ENCODE measurements at places on chromosomes 2 and 18. TPM values are rescaled to one million over a fixed set of nuclear protein-coding genes. Genes with fewer than 3 reads are reported as not detected.
A peak's percentile ranks its signal among the peaks of the same experiment; 100 is the strongest.

DNA sequence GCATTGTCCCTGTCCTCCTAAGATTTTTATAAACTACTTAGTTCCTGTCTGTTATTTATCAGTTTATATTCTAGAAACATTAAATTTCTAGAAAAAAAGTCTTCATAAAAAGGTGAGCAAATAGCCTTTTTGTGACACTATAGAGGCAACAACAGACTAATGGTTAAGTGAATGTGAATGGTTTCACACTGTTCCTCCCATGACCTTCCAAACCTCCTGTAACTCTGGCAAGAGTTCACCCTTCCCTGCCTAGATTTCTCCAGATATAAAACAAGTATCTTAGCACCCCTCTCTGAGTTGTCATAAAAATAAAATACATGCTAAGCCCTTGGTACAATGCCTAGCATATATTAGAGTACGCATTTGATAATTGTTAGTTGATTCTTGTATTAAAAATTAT is 29.2 kb downstream of the COBLL1 start:
- H3K4me1 ChIP-seq: peaks cover 86% of the 10 kb centered on the region
- H3K36me3 ChIP-seq: no peaks in the 10 kb centered on the region
- H3K27ac ChIP-seq: no peak overlapping the region
- no peaks in the 10 kb centered on the region for H3K27me3 ChIP-seq
- H3K4me3 ChIP-seq: no peak overlapping the region

GRCh38 chr2:231047274-231047922 is 9.3 kb upstream of the PSMD1 start:
- peak; percentile 79 for DNase-seq
- peak overlapping the region; percentile 97 for H3K27ac ChIP-seq
- H3K36me3 ChIP-seq: peaks cover 24% of the 10 kb centered on the region
- H3K4me1 ChIP-seq: peaks cover 72% of the 10 kb centered on the region

DNA sequence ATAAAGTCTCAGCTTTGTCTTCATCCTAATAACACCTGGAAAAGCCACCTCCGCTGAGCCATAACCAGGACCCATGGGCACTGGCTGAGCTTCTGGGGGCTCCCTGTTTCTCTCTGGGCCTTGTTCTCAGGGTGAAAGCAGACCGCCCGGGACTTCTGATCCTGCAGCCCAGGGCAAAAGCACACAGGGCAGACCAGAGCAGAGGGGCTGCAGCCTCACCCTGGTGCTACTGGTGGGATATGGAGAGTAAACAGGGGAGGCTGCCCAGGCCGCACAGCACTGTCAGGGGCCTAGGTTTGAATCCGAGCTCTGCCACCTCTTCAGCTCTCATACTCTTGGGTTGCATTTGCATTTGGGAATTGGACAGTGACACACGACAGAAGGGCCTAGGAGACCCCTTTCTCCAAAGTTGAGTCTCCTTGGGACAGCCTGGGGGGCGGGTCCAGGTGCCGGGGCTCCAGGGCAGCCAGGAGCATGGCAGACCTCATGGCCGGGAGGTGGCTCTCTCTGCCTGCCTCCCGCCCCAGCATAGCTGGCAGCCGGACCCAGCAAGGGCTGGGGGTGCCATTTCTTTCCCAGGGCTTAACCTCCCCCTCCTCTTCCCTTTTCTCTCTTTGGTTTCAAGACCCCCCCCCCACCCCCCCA is 164.9 kb downstream of the INHBB start:
- peaks cover 51% of the 10 kb centered on the region for H3K27me3 ChIP-seq
- H3K36me3 ChIP-seq: no peaks in the 10 kb centered on the region
- no peak overlapping the region for H3K4me3 ChIP-seq

DNA sequence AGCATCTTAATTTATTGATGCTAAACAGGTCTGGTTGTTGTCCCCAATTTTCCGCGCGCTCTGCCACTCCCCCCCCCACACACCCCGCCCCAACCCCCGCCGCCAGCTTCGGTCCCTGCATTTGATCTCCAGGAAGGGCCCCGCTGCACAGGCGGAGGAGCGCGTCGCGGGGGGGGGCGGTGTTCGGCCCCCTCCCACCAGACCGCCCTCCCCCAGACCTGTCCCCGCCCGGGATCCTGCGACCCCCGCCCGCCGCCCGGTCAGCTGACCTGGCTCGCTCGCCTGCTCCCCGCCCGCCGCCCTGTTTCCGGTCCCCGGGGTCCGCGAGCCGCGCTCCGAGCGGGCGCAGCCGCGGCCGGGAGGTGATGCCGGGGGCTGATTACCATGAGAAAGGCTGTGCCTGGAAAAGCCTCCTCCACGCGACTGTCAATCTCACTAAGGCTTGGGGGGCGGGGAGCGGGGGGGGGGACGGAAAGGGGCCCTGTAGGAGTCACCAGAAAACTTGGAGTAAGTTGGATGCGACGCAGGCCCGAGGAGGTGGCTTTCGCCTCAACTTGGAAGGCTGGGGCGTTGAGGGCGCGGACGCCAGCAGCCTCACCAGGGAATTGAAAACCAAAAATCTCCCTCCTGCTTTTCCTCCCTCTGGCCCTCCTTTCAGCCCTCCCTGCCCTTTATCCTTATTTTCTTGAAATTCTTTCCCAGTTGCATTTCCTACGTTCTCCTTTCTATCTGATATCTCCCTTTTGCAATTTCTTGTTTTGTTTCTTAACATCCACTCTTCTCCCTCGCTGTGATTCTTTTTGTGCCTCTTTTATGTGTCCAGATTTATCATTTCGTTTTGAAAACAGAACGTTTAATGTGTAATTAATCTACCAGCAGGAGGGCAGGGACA is 4.4 kb upstream of the ZEB2 start:
- H3K27me3 ChIP-seq: peaks cover 47% of the 10 kb centered on the region
- no peak overlapping the region for H3K4me3 ChIP-seq
- H3K27ac ChIP-seq: no peak overlapping the region
- no peaks in the 10 kb centered on the region for H3K4me1 ChIP-seq
- DNase-seq: no peak

DNA sequence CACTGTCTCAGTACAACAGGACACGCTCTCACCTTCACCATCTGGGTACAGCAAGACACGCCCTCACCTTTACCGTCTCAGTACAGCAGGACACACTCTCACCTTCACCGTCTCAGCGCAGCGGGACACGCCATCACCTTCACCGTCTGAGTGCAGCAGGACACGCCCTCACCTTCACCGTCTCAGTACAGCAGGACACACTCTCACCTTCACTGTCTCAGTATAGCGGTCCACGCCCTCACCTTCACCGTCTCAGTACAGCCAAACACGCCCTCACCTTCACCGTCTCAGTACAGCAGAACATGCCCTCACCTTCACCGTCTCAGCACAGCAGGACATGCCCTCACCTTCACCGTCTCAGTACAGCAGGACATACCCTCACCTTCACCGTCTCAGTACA is 109.9 kb upstream of the CTDP1 start:
- H3K4me1 ChIP-seq: peaks cover 1% of the 10 kb centered on the region
- no peaks in the 10 kb centered on the region for H3K36me3 ChIP-seq
- no peak for DNase-seq
- H3K27ac ChIP-seq: no peak overlapping the region

GRCh38 chr18:74541703-74542555 is 7.6 kb downstream of the CNDP1 start:
- H3K4me3 ChIP-seq: peak overlapping the region; percentile 57
- no peaks in the 10 kb centered on the region for H3K36me3 ChIP-seq
- H3K27me3 ChIP-seq: no peaks in the 10 kb centered on the region
- peaks cover 53% of the 10 kb centered on the region for H3K4me1 ChIP-seq
- peak; percentile 92 for DNase-seq

- no peaks in the 10 kb centered on the region for H3K36me3 ChIP-seq
- DNase-seq: no peak
- H3K27ac ChIP-seq: no peak overlapping the region
Observed at GRCh38 chr2:159456500-159457426, 159.6 kb downstream of the BAZ2B start.

DNA sequence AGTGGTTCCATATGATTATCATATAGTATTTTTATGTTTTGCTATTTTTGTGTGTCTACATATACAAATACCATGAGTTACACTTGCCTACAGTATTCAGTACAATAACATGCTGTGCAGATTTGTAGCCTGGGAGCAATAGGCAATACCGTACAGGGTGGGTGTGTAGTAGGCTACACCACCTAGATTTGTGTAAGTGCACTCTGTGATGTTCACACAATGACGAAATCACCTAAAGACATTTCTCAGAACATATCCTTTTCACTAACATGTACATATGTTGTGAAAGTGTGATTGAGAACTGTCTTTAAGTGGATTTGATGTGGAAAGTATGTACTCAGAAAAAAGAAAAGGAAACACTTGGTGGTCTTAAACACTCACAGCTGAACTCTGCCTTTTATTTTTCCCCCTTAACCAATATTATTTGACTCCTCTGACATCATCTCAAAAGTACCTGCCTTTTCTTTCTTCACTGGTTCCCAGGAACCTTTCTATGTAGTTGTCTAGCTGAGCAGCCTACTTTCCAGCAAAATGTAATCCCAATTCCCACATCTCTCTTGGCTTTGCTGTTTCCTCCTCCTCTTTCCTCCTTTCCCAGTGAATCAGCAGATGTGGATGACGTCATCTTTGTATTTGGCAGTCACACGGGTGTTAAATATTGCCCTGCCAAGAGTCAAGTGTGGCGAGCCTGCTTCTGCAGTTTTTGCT is 47.7 kb downstream of the OSBPL6 start:
- H3K36me3 ChIP-seq: no peaks in the 10 kb centered on the region
- no peaks in the 10 kb centered on the region for H3K4me1 ChIP-seq
- no peak overlapping the region for H3K4me3 ChIP-seq
- H3K27me3 ChIP-seq: no peaks in the 10 kb centered on the region
- no peak overlapping the region for H3K27ac ChIP-seq
- no peak for DNase-seq

GRCh38 chr2:153106802-153107477 is 371.6 kb downstream of the RPRM start:
- DNase-seq: no peak
- H3K4me1 ChIP-seq: no peaks in the 10 kb centered on the region
- H3K27ac ChIP-seq: no peak overlapping the region
- no peaks in the 10 kb centered on the region for H3K27me3 ChIP-seq
- no peaks in the 10 kb centered on the region for H3K36me3 ChIP-seq

- H3K4me3 ChIP-seq: no peak overlapping the region
- no peak overlapping the region for H3K27ac ChIP-seq
- no peaks in the 10 kb centered on the region for H3K27me3 ChIP-seq
- no peak for DNase-seq
- no peaks in the 10 kb centered on the region for H3K4me1 ChIP-seq
- H3K36me3 ChIP-seq: peaks cover 6% of the 10 kb centered on the region
Observed at GRCh38 chr2:32647180-32647651, 19.4 kb downstream of the TTC27 start.

DNA sequence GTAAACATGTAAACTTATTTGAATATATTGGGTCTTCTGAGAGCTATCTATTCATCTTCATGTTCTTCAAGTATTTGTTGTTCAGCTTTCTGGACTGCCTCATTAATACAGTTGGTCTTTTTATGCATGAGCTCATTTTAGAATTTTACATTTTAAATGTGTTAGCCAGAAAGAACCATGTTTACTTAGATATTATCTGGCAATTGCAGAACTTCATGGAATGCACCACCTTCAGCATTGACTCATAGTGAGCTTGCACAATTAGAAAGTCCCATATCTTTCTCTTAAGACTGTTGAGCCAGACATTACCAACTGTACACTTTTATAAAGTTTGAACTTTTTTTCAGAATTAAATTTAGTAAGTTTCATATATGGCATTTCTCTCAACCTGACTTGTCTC is 536.7 kb downstream of the RIT2 start:
- no peak overlapping the region for H3K4me3 ChIP-seq
- no peaks in the 10 kb centered on the region for H3K36me3 ChIP-seq
- no peaks in the 10 kb centered on the region for H3K4me1 ChIP-seq
- no peaks in the 10 kb centered on the region for H3K27me3 ChIP-seq
- DNase-seq: no peak
- no peak overlapping the region for H3K27ac ChIP-seq

- no peak for DNase-seq
- no peaks in the 10 kb centered on the region for H3K36me3 ChIP-seq
- H3K4me3 ChIP-seq: no peak overlapping the region
Observed at GRCh38 chr2:204425821-204426220, 119.5 kb upstream of the PARD3B start.

GRCh38 chr2:111522231-111522768 is 361.7 kb downstream of the ANAPC1 start:
- no peaks in the 10 kb centered on the region for H3K27me3 ChIP-seq
- peak; percentile 87 for DNase-seq
- peaks cover 37% of the 10 kb centered on the region for H3K4me1 ChIP-seq
- H3K4me3 ChIP-seq: no peak overlapping the region

DNA sequence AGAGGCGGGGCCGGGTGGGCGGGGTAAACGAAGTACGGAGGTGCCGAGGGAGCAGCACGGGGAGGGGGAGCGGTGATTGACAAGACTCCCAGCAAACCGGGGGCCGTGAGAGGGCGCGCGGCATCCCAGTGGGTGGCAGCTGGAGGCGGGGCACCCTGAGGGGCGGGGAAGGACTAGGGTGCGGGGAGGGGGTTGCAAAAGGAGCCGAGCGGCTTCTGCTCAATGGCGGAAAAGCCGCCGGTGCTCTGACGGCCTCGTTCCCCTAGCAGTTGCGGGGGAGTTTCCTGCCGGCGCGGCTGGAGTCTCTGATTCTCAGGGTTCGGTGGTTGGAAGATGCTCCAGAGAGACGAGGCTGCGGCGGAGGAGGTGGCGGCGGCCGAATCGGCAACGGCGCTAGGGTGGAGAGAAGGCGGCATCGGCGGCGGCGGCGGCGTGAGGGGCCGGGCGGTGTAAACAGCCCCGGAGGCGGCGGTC is at the start of gene PPM1B:
Gene PPM1B, plus strand, starts transcription at position 195 of the 474 bp plus-strand sequence. CDS start 32,325 bp downstream, outside the sequence.
- peak within 1 kb of the TSS; percentile 98 for H3K4me3 ChIP-seq
- peaks cover 33% of the 10 kb centered on the region for H3K4me1 ChIP-seq
- H3K27me3 ChIP-seq: no peaks in the 10 kb centered on the region
- DNase-seq: no peak

- no peak overlapping the region for H3K27ac ChIP-seq
- peaks cover 2% of the 10 kb centered on the region for H3K36me3 ChIP-seq
- peaks cover 22% of the 10 kb centered on the region for H3K4me1 ChIP-seq
- no peak overlapping the region for H3K4me3 ChIP-seq
Observed at GRCh38 chr2:233365861-233366520, 11.7 kb downstream of the DGKD start.

DNA sequence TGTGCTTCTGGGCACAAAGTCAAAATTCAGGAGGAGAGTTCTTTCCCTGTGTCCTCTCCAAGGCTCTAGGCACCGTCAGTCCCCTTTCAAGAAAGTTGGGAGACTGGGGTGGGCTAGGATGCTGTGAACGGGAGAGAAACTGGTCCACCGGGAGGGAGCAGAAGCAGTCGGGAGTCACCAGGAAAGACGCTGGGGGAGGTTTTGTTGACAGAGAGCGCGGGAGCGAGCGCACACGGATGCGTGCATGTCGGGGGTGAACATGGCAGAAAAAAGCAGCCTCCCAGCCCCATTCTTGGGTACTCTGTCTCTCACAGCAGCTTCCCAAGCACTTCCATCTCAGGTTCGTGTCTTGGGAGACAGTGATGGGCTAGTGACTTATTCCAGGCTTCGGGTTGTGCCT is 97.1 kb upstream of the PXDN start:
- H3K27ac ChIP-seq: no peak overlapping the region
- H3K36me3 ChIP-seq: no peaks in the 10 kb centered on the region
- H3K4me3 ChIP-seq: no peak overlapping the region
- peaks cover 73% of the 10 kb centered on the region for H3K27me3 ChIP-seq

The ARID5A gene
- 8.0 TPM for total RNA-seq

The ZSWIM2 gene
- not detected for total RNA-seq

The CYP27C1 gene
- total RNA-seq: not detected

The SLC4A3 gene
- total RNA-seq: 0.10 TPM

The SATB2 gene
- total RNA-seq: 5.5 TPM

The ALPI gene
- total RNA-seq: not detected

The ZNF512 gene
- 38.1 TPM for total RNA-seq

The CPLX4 gene
- not detected for total RNA-seq

The CAPN14 gene
- total RNA-seq: not detected

The GPR39 gene
- 0.51 TPM for total RNA-seq

The CDCA7 gene
- total RNA-seq: 52.5 TPM

The TUBA3D gene
- total RNA-seq: not detected

The NAT8 gene
- 1.9 TPM for total RNA-seq

The RNF149 gene
- 45.7 TPM for total RNA-seq

Data from HepG2 (cell line).